Osteoblast (primary cell): ENCODE measurements at places on chromosomes 12 and 14. TPM values are rescaled to one million over a fixed set of nuclear protein-coding genes. Genes with fewer than 3 reads are reported as not detected.

The KLRF2 gene
- not detected in 2 replicates for total RNA-seq

The RNASE2 gene
- total RNA-seq = not detected in 2 replicates

The RASSF8 gene
- total RNA-seq = 84.3 and 97.4 TPM in 2 replicates

The RFX4 gene
- total RNA-seq = not detected in 2 replicates

The TMEM30B gene
- total RNA-seq = 1.1 and 1.8 TPM in 2 replicates

The HOTAIR gene
- total RNA-seq = 0.72 and 1.2 TPM in 2 replicates

The PTPRB gene
- 0.29 and 1.1 TPM in 2 replicates for total RNA-seq
